ENCODE measurements at places on chromosomes 11 and 22. TPM values are rescaled to one million over a fixed set of nuclear protein-coding genes. Genes with fewer than 3 reads are reported as not detected.

DNA sequence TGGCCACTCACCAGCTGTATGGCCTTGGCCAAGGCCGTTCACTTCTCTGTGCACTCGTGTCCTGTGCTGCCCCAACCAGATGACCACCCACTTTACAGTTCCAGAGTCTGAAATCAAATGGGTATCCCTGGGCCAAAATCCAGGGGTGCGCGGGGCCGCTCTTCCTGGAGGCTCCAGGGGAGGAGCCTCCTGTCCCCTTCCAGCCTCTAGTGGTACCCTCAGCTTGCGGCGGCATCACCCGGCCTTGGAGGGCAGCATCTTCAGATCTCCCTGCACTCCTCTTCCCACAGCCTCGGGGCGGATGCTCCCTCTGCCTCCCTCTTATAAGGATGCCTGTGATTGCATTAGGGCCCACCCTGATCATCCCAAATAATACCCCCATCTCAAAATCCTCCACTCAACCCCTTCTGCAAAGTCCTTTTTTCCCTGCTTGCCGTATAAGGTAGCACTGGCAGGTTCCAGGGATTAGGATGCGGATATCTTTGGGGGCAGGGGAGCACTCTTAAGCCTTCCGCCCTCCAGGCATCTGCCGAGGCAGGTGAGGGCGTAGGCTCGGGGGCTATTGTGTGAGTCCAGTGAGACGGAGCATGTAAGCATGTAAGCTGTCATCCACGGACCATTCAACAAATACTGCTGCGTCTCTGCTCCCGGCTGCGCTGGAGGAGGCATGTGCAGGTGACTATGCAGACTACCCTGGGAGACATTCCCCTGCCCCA lies 24.4 kb upstream of the SHISAL1 start:
- DNase-seq, result no peak

DNA sequence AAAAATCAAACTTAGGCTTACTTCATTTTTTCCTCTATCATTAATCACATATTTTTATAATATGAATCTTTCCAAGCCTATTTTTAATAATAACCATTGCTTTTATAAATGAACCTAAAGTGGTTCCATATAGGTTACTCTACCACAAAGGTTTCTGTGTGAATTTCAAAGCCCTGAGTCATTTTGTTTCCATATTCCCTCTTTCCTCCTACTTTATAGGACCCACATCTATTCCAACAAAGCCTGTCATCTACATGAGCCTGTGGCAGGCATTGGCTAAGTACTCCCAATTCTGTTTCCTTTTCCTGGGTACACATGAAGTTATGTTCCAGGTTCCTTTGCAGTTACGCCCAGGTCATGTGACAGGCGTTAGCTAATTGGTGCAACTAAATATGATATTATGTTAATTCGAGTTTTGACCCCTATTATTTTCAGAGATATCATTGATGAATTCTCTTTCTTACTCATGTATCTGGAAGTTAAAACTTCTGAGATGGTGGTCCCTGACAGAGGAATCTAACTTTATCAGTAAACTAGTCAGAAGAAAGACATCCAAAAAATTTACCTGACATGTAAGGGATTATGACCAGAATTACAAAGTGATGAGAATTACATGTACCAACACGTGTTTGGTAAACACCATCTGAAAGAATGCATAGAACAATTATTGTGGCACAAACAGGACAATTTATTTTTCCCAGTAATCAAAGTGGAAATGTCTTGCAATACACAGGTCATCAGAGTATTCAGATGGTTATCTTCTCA lies 1264.0 kb upstream of the CNTN5 start:
- DNase-seq, result no peak

- DNase-seq, result no peak
Observed at GRCh38 chr22:27312966-27313855, 488.3 kb downstream of the MN1 start.

DNA sequence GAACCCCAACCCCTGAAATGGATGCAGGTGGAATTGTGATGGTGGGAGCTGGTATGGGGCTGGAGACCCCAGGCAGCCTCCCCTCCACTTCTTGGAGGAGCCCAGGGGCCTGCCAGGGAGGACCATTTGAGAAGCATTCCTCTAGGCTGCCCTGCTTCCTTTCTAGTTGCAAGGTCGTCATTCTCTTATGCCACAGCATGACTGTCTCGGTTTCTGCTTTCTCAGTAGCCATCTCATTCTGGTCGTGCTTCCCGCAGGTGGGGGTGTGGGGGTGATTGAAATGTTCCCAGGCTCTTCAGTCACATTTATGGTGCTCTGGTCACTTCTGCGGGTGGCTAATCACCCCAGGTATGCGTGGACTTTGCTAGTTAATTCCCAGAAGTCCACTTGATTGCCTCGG lies 223.7 kb upstream of the TBCEL start:
- no peak for DNase-seq

DNA sequence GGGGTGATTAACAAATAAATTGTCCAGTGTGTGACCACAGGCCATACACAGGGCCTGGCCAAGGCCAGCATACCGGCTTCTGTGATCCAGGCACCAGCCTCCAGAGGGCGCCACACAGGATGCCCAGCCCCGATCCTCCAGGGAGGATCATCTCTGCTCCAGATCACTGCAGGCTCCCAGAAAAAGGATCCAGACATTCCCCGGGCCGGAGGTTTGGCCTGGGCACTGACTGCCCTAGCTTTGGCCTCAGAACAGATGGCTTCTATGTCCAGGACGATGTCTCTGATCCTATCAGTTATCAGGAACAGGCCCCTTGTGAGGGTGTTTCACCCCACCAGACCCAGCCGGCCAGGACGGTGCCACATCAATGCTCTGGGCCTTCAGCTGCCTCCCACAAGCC lies 74.5 kb upstream of the LMO1 start:
- no peak for DNase-seq

- DNase-seq, result no peak
Observed at GRCh38 chr22:26064048-26064447, 105.2 kb upstream of the SEZ6L start.

GRCh38 chr11:75056814-75057213 lies 39.9 kb downstream of the OR2AT4 start:
- no peak for DNase-seq

DNA sequence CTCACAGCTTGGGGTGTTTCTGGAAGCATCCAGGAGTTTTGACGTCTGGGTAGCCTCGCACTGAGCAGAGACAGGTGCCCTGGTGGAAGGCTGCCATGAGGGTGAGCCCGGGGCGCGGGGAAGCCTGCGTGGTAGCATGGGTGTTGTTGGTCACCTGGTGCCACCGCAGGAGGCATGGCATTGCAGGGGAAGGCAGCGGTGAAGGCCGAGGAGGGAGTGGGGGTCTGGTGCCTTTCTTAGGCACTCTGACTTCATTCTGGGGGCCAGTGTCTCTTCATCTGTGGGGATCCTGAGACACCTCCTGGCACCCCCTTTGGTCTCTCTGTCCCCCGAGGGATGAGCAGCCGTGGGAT lies 271.2 kb downstream of the TBC1D22A start:
- DNase-seq, result peak; percentile 55

DNA sequence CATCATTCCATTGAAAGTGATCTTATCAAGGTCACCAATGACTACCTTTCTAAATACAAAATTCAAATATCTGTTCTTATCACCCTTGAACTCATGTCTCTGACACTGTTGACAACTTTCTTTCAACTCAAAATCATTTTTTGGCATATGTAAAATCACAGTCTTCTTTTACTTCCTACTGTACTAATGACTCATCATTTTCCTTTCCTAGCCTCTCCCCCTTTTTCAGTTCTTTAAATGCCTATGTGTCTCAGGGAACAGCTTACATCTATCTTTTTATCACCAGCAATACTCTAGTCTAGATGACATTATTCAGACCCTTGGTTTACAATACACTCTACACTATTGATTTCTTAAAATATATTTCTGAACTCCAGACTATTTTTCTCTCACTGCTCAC lies 2220.7 kb upstream of the RAG2 start:
- no peak for DNase-seq

DNA sequence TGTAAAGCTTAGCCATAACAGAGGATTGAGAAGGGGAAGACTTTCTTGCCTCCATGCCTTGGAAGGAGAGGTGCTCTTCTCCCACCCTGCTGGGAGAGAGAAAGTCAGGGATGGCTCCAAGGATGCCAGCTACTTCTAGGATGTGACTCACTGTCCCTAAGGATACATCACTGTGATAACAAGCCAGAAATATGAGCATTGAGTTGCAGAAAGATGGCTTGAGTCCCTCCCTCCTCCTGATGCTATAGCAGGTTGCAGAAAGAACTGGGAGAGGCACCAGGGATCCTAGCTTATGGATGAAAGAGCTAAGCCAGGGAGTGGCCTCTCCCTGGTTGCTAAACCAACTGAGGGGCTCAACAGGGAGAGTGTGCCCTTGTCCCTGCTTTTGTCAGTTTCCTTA lies 27.8 kb upstream of the FJX1 start:
- no peak for DNase-seq

- DNase-seq, result no peak
Observed at GRCh38 chr11:132402071-132402684, 1031.8 kb downstream of the NTM start.

- DNase-seq, result no peak
Observed at GRCh38 chr11:120682332-120682649, 170.7 kb downstream of the GRIK4 start.

DNA sequence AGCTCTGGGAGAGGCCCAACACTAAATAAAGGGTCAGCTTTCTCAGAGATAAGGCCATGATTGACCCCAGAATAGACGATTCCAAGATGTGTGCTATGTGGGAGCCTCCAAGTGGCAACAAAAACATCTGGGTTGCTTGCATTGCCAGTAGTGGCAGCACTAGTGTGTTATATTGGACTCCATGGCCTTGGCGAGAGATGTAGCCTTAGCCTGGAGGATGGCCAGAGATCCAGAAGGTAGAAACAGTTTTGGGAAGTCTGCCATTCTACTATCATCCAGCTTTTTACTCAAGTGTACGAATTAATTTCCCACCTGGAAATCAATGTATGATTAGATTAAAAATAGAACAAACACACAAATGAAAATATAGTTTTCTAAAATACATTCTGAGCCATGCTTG lies 3.0 kb downstream of the OR8D4 start:
- DNase-seq, result no peak

ALDH3B2 gene
- total RNA-seq, result not detected

BDNF gene
- 0.17 TPM for total RNA-seq

TRIM51 gene
- total RNA-seq, result not detected

HBB gene
- 2,679 TPM for total RNA-seq

HTR3A gene
- not detected for total RNA-seq

CASP5 gene
- total RNA-seq, result 9.7 TPM

LRRC56 gene
- 3.3 TPM for total RNA-seq

KAT5 gene
- 63.6 TPM for total RNA-seq

SPA17 gene
- 0.76 TPM for total RNA-seq

Data from spleen (tissue), 13 donors.